ENCODE measurements at places on chromosomes 5 and 9. TPM values are rescaled to one million over a fixed set of nuclear protein-coding genes. Genes with fewer than 3 reads are reported as not detected.

- H3K27me3 ChIP-seq: peaks cover 2% of the 10 kb centered on the region
- no peak overlapping the region for H3K27ac ChIP-seq
- no peak overlapping the region for H3K4me3 ChIP-seq
- H3K36me3 ChIP-seq: no peaks in the 10 kb centered on the region
- no peak for DNase-seq
- H3K4me1 ChIP-seq: no peaks in the 10 kb centered on the region
Observed at GRCh38 chr9:109403766-109404320, 83.0 kb upstream of the EPB41L4B start.

DNA sequence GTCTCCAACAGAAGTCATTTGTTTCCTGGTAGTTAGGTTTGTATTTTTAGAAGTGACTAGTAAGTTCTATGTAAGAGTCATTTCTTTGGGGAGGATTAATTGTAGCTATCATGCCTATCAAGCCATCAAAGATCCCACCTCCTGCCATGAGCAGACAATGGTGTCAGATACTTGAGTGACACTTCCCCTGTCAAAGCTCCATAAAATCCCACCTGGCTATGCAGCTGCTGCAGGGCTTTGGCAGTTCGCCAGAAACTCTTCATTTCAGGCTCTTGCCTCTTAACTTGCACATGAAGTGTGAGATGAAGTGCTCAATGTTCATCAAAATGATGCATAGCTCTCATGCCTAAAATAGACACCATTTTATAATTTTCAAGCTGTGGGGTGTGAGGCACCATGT, 312.1 kb downstream of the CDH12 start:
- DNase-seq: no peak
- no peaks in the 10 kb centered on the region for H3K4me1 ChIP-seq
- H3K27ac ChIP-seq: no peak overlapping the region

DDX4 gene
- total RNA-seq: not detected

ZNF366 gene
- 0.06 TPM for total RNA-seq

DNA sequence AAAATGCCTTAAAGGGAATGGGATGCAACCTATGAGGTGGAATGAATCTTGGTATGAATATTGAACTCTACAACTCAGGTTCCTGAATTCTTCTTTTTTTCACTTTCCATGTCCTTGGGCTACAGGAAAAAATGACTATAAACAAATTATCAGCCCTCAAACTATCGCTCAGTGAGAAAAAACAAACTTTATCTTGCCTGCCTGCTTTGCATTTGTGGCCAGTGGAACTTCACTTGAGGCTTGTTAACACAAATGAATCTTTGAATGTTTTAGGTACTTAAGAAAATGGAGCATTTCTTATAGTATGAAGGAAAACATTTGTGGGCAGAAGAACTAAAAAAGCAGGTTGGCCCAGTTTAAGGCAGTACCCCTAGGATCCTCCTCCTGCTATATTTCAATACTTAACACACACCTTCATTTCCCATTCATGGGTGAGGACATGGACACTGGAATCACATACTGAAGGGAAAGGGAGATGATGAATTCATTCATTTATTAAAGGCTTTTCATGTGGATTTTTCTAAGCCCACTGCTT, 34.1 kb downstream of the ELOVL7 start:
- no peak overlapping the region for H3K27ac ChIP-seq
- no peaks in the 10 kb centered on the region for H3K4me1 ChIP-seq
- no peak overlapping the region for H3K4me3 ChIP-seq
- no peaks in the 10 kb centered on the region for H3K27me3 ChIP-seq

DNA sequence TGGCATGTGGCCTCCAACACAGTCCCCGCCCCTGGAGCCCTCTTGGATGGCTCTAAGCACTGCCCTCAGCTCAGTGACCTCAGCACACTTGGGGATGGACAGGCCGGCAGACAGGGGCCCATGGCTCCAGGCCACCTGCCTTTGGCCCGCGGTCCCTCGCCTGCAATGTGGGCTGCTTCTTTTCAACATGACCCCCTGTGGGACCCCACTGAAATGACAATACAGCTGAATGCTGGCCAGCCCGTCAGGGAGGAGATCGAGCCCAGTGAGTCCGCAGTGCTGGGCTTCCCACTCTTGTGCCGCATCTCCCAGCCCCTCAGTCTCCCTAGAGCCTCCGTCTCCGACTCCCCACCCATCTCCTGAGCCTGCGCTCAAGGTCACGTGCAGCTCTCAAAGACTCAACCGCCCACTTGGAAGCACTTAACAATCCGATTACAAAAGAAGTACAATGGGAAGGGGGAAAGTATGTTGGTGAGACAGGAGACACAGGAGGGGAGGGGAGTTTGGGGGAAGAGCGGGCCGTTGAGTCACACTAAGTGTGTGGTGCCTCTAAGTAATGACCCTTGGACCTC, 238.9 kb downstream of the HSPA4 start:
- H3K27ac ChIP-seq: no peak overlapping the region
- no peaks in the 10 kb centered on the region for H3K27me3 ChIP-seq
- no peak for DNase-seq
- no peaks in the 10 kb centered on the region for H3K36me3 ChIP-seq
- H3K4me1 ChIP-seq: no peaks in the 10 kb centered on the region

DNA sequence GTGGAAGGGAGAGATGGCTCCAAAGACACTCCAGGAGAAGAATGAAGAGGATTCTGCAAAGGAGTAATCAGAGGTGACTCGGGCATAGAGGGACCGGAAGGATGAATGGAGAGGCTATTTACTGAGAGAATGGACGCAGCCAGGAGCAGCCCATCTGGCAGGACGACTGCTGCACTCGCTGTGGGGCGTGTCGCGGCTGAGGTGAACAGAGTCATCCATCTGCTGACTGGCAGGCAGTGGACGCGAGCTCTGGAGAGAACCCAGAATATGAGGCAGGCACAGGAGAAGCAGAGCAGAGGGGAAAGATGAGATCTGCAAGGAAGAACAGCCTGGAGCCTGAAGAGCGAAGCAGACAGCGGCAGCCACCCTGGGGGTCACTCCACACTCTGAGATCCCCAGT, 16.4 kb downstream of the FGF1 start:
- no peaks in the 10 kb centered on the region for H3K36me3 ChIP-seq
- no peak overlapping the region for H3K27ac ChIP-seq
- no peak overlapping the region for H3K4me3 ChIP-seq
- H3K4me1 ChIP-seq: no peaks in the 10 kb centered on the region
- DNase-seq: no peak

All from CD4-positive, alpha-beta T cell (primary cell).